ENCODE measurements at places on chromosomes 3 and 15.
A peak's percentile ranks its signal among the peaks of the same experiment; 100 is the strongest.

DNA sequence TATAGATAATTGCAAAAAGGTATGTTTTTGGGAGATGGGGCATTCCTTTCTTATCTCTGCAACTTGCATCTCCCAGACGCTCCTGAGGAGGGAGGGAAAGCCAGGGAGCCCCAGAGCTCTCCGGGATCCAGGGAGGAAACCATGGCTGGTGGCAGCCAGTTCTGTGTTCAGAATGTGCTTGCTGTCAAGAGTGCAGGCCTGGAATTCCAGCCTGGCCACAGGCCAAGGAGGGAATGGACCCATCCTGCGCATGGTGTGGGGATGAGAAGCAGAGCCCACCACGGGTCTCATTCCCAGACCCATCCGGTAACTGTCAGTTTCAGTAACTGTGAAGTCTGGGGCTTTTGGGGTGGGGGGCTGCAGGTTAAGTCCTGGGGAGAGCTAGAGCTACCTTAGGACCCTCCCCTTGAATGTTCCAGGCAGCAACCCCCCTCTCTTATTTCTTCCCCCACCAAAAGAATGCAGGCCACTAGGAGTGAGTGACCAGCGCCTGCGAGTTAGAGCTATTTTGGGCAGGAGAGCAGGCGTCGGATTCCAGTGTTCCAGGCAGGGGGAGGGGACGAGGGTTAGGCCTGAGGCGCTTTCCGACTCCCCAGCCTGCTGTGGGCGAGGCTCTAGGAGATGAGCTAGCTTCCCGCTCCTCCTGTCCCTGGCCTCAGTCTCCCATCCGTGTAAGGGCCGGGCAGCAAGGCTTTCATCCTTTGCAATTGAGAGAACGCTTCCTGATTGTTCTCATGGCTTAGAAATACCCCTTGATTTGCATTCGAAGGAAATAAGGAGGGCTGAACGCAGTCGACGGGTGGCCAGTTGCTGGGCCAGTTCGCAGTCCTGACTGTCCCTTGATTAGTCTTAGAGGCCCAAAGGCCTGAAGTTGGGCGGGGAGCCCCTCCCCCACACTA lies 781 bp upstream of the DAG1 start:
- no peak for DNase-seq

DNA sequence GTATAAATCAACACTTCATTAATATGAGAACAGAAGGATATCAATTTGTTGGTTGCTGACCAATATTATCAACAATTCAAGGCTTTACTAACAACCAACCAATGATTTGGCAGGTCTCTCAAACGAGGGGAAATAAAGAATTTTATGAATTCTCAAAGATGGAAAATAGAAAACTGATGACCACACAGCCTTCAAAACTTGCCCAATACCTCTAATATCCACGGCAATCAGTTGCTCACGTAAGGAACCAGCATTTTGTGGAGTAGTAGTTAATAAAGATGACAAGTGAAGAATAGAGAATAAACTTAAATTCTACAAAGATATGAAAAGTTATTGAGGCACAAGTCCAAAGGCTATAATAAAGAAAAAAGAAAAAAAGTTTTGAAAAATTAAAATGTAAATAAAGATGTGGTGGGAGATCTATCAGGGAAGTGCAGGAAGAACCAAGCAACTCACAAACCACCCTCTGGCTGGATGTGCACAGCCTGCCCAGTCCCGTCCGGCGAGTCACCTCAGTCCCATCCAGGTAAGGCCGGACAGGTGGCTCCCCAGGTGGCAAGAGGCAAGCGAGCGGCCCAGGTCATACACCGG lies 808 bp downstream of the GK5 start:
- DNase-seq: no peak

DNA sequence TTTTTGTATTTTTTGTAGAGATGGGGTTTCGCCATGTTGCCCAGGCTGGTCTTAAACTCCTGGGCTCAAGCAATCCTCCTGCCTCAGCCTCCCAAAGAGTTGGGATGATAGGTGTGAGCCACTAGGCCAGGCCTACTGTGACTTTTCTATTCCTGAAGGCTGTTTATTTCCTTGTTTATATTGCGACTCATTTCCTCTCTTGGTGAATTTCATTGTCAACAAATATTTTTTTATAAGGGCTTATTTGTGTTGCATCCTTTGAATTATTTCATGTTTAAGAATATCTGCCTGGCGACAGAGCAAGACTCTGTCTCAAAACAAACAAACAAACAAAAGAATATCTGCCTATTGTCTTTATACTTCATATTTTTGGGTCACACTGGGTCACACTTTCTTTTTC lies 29.4 kb upstream of the MCCC1 start:
- no peak for DNase-seq

GRCh38 chr3:158005391-158006100 lies 100.7 kb downstream of the SHOX2 start:
- DNase-seq: no peak

- DNase-seq: no peak
Measured at GRCh38 chr3:156298938-156299337, 178.6 kb downstream of the KCNAB1 start.

DNA sequence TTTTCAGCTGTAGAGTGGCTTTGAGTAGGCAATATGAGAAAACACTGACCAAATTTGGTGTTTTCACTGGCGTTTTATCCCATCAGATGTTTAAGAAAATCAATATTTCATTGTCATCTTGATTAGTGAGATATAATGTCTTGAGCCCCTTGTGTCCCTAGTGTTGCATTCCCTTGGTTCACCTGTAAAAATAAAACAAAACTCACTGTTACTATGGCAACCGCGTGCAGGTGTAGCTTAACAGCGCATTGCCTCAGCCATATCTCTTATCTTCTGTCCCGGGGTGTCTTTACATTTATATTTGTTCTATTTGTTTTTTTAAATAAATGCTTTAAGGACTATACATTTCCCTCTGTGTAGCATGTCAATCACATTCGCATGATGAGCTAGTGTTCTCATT lies 551.6 kb downstream of the ZIC1 start:
- no peak for DNase-seq

- no peak for DNase-seq
Measured at GRCh38 chr15:29259233-29259632, 10.4 kb downstream of the NSMCE3 start.

DNA sequence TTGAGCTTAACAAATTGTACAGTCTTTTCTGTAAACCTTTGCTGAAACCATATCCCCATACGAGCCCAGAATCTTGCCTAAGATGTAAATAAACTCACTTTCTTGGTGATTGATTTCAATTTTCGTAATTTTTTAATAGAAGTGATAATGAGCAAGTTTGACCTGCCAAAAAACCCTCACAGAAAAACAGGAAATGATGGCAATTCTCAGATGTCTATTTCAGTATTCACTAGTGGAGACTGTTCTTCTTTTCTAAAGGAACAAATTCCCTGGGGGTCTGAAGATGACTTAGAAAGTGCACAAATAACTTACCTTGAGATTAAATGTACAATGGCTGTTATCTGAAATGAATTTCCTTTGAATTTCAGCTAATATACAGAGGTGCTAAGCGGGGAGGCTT lies 116.5 kb upstream of the CMC1 start:
- DNase-seq: no peak

- DNase-seq: no peak
Measured at GRCh38 chr3:186511245-186511644, 32.9 kb downstream of the CRYGS start.

- DNase-seq: peak; percentile 66
Measured at GRCh38 chr15:60584355-60584998, 105.5 kb upstream of the ICE2 start.

- DNase-seq: peak; percentile 64
Measured at GRCh38 chr3:50274371-50275104, 4.3 kb upstream of the LSMEM2 start.

DNA sequence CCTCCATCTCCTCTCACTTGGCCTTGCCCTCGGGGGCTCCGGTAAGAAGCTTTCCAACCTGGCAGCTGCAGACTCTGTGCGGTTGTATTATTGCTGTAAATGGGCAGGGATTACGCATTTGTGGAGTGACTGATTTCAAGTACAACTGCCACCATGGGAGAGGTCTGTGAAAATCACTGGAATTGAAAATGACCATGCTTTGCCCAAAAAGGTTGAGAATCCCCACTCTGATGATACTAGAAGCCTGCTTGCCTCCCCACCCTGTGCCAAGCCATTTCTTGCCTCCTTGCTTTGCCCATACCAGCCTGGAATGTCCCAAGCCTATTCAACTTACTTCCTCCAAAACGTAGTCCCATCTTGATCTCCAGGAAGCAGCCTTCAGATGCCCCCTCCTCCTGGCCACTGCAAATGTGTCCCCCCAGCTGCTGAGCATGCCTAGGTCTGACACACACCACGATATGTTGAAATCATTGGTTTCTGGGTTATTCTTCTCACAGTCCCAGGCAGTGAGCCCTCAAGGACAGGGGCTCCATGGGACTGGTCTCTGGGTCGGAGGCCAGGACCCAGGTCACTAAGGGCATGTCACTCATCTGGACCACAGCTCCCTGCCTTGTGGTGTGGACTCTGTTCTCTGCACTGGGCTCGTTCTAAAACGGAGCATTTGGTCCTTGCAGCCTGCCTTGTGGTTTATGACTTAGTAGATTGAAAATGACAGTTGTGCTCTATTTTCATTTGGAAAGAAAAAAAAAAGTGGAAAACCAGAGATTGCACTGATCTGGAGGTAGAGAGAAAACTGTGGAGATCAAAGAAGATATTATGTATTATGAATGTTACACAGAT lies 42.9 kb downstream of the SMAD3 start:
- no peak for DNase-seq

- DNase-seq: no peak
Measured at GRCh38 chr3:118833075-118833474, 201.6 kb downstream of the IGSF11 start.

GRCh38 chr15:44075535-44075934 lies 119.5 kb downstream of the FRMD5 start:
- no peak for DNase-seq

DNA sequence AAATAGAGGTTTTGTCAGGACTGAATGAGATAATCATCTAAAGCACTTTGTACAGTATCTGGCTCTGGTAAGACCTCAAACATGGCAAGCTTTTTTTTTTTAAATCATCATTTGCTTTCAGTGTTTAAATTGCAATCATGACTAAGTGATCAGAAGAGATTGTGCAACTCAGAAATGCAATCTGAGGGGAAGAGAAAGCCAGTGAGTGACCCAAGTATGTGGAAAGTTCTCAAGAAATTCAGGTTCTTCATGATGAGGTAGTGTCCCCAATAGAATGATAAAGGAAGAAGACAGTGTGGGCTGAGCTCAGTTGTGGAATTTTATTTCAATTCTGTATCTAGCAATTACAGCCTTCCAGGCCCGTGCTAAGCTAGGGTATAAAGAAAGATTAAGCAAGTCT lies 132.2 kb upstream of the TBC1D5 start:
- no peak for DNase-seq

DNA sequence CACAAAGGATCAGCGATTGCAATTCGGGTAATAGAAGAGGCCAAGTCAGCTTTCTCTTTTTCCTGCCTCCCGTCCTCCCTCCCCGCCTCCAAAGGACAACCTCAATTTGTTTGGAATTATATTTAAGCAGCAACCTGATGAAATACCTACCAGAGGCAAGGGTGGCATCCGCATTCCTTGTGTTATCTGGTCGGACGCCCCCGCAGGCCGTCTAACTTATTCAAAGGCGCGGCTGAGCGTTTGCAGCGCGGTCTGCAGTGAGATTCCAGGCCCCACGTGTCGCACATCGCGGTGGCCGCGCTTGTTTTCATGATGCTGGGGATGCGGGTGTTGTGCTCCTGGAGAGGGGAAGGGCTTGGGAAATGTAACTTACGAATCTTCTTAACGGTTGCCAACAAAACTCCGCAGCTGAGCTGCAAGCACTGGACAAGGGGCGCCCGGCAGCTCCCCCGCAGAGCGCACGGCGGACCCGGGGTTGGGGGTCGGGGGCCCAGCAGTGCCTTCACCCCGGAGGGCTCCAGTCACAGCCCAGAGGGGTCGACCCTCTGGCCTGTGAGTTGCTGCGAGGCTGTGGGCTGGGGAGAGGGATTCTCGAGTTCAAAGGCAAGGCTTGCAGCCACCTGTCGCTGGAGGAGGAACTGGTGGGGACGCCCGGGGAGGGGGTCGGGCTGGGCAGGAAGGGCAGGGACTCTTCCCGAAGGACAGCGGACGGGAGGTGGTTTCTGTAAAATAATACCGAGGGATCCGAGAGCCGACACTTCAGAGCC lies 20.5 kb upstream of the RGMA start:
- DNase-seq: no peak

DNA sequence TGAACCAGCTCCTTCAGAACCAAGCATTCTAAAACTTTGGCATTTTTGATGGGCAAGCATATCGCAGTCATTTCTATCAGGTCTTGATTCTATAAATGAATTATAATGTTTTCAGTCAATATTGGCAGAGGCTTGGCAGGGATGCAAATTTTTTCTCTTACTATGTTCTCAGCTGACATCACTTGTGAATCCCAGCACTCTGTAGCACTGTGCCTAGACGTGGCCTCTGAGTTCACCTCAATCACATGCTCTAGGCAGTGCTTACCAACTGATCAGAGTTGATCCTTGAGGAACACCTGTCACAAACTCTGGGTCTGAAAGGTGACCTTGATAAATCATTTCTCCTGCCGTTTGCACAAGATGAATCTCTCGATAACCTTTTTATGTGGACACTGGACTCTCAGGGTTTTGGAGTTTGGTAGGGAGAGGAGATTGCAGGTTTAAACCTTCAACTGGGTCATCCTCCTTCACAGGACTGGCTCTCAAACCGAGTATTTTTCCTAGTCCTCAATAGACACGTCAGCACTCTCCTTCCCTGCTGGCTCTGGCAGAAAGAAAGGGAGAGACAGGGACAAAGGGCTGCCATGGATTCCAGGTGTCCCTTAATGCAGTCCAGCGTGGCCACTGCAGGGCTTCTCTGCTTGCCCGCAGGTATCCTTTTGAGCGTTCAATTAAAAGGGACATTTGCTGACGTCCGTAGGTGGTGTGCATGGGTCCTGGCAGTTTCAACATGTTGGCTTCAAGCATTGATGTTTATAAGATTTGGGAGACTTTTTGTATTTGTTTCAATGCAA lies 222.3 kb upstream of the CMC1 start:
- DNase-seq: no peak

GRCh38 chr3:17175187-17175807 lies 290.5 kb downstream of the PLCL2 start:
- DNase-seq: no peak

- no peak for DNase-seq
Measured at GRCh38 chr3:42717306-42717705, 14.7 kb upstream of the HHATL start.

DNA sequence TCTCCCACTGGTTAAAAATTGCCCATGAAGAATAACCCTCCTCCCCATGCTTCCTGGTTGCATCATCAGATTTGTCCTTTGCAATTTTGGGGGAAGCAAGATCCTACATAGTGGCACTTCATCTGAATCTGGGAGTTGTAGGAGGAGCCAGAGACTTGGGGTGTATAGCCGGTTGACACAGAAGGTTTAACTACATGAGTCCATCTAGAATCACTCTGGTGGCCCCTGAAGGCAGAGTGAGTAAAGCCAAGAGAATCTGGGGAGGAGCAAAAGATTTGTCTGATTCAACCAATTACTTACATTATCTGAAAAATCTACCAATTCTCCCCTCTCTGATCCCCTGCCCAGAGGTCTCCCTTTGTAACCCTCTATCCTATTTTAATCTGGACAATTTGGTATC lies 50.1 kb downstream of the SYN2 start:
- no peak for DNase-seq

Measured in CD4-positive, alpha-beta T cell treated with Interleukin-15 for 4 hours (primary cell).